Globus pallidus (tissue), 1 donor: ENCODE measurements at places on chromosomes 16 and 17.

- DNase-seq = no peak
Measured at GRCh38 chr16:57023541-57024249, 34.3 kb downstream of the NLRC5 start.

DNA sequence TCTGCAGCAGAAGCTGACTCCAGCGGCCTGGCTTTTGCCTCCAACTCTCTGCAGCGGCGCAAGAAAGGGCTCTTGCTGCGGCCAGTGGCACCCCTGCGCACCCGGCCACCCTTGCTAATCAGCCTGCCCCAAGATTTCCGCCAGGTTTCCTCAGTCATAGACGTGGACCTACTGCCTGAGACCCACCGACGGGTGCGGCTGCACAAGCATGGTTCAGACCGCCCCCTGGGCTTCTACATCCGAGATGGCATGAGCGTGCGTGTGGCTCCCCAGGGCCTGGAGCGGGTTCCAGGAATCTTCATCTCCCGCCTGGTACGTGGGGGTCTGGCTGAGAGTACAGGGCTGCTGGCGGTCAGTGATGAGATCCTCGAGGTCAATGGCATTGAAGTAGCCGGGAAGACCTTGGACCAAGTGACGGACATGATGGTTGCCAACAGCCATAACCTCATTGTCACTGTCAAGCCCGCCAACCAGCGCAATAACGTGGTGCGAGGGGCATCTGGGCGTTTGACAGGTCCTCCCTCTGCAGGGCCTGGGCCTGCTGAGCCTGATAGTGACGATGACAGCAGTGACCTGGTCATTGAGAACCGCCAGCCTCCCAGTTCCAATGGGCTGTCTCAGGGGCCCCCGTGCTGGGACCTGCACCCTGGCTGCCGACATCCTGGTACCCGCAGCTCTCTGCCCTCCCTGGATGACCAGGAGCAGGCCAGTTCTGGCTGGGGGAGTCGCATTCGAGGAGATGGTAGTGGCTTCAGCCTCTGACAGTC, 1.3 kb downstream of the PARD6A start:
- no peak for DNase-seq

DNA sequence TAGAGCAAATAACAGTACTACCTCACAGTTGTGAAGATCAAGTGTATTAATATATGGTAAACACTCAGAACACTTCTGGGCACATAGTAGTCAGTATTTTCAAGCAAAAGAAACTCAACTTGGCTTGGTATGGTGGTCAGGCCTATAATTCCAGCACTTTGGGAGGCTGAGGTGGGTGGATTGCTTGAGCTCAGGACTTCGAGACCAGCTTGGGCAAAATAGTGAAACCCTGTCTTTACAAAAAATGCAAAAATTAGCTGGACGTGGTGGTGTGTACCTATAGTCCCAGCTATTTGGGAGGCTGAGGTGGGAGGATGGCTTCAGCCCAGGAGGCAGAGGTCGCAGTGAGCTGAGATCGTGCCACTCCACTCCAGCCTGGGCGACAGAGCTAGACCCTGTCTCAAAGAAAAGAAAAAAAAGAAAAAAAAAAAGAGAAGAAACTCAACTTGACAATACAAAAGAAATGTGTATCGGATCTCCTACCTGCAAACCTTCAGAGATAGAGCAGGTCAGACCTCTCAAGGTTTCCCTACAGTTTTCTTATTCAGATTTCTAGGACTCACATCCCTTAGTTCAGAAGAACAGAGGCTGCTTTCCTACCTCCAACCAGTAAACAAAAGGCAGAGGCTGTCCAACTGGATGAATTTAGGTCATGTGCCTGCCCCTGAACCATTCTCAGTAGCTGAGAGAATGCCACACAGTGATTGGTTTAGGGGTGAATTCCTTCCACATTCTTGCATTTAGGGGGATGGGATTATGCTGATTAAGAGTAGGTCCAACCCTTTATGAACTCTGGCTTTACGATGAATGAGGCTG, 1.7 kb upstream of the KPNA2 start:
- peak; percentile 53 for DNase-seq

- DNase-seq = no peak
Measured at GRCh38 chr17:55308613-55309391, 44.0 kb downstream of the HLF start.

DNA sequence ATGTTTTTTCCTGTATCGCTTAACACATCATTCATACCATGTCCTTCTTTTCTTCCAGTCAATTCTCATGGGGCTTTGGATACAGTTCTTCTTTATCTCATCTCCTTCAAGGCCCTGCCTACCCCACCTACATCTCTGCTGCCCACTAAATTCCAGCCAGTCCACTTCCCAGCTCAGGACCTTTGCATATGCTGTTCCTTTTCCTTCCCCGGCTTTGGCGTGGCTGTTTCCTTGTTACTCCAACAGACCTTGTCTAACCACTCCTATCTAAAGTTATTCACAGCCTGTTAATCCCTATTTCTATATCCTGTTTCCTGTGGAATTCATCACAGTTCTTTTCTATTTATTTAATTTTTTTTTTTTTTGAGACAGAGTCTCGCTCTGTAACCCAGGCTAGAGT, 6.6 kb upstream of the STAT3 start:
- no peak for DNase-seq

DNA sequence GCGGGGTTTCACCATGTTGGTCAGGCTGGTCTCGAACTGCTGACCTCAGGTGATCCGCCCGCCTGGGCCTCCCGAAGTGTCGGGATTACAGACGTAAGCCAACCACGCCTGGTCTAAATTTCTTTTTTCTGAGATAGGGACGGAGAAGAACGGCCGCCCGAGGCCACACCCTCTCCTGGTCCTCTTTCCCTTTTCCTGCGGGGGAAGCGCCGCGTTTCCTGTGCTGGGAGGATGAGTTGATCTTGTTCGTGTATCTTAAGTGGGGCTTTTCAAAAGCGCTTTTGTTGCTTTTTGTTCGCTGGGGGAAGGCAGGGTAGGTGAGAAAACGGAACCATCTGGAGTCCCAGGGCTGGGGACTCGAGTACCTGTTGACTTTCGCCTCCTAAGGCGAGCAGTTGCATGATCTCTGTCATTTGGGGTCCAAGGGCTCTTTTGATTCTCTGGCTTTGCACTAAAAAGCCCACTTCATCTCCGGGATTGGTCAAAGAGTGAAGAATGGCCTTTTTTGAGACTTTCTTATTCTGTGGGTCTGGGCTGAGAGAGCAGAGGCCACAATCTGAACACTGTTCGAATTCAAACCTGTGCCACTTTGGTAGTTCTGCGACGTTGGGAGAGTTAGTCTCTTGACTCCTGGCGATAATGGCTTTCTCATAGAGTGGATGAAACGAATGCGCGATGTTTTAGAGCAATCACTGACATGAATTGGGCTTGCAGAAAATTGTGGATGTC, 1.3 kb downstream of the FUS start:
- no peak for DNase-seq
